Hypothalamus (tissue), 51 donors: ENCODE measurements at places on chromosomes 3 and 15.

- no peak for DNase-seq
Measured at GRCh38 chr3:94234177-94234788, 171.4 kb downstream of the NSUN3 start.

GRCh38 chr3:66370179-66370578 is 130.6 kb downstream of the LRIG1 start:
- DNase-seq: no peak

GRCh38 chr15:95018888-95019545 is 787.7 kb downstream of the MCTP2 start:
- DNase-seq: no peak

GRCh38 chr3:190577225-190577624 is 63.3 kb downstream of the IL1RAP start:
- DNase-seq: no peak

- no peak for DNase-seq
Measured at GRCh38 chr3:79011821-79012529, 755.8 kb downstream of the ROBO1 start.

- peak; percentile 29 for DNase-seq
Measured at GRCh38 chr15:89912674-89913396, at the start of gene ARPIN. ARPIN (minus strand) TSS chr15:89912952; CDS start chr15:89912835, 117 bp downstream.

DNA sequence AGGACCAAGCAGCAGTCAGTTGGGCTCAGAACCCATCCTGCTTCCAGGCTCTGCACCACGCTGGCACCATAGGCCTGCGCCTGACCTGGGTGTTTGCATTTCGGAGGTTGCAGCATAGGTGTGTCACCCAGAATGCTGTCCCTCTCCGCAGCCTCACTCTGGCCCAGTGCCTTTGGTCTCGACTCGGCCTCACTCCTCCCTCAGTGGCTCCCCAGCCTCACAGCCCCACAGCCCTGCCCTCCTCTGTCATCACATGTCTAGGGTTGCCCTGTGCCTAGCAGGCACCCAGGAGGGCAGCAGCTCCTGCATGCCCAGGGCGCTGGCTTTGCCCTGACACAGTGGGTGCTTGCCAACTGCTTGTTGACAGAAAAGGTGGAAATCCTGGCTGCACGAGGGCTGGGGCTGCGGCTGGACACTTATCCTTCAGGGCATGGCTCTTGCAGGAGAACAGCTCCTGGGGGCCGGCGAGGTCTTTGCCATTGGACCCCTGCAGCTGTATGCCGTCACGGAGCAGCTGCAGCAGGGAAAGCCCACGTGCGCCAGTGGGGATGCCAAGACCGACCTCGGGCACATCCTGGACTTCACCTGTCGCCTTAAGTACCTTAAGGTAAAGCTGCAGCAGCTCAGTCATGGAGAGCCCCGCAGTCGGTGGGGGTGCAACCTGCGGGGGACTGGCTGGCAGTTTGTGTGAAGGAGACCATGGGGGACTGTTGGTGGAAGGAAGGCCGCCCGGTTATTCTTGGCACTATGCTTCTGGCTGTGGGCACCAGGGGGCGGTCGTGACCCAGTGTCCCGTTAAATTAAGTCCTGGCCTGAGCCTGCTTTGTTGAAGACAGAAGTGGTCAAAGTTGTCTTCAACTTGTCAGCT is 16.2 kb downstream of the NISCH start:
- peak; percentile 50 for DNase-seq

- no peak for DNase-seq
Measured at GRCh38 chr3:10602769-10603768, 97.7 kb upstream of the ATP2B2 start.

DNA sequence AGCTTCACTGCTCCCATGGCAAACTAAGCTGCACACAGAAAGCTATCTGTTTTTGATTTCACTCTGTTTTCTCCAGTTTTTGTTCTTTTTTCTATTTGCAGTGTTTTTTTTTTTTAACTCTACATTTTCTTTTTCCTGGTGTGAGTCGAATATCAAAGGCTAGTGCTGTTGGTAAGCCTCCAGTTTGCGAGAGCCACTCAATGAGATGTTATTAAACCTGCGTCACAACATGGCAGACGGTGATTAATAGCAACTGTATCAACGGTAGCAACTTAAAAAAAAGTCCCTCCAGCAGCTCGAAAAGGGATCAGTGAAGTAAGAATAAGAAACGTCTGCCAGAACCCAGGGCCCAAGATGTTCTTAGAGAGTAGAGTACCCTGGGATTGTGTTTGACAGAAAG is 84.1 kb downstream of the MEIS2 start:
- no peak for DNase-seq

- no peak for DNase-seq
Measured at GRCh38 chr15:99414755-99415731, 150.7 kb upstream of the MEF2A start.

DNA sequence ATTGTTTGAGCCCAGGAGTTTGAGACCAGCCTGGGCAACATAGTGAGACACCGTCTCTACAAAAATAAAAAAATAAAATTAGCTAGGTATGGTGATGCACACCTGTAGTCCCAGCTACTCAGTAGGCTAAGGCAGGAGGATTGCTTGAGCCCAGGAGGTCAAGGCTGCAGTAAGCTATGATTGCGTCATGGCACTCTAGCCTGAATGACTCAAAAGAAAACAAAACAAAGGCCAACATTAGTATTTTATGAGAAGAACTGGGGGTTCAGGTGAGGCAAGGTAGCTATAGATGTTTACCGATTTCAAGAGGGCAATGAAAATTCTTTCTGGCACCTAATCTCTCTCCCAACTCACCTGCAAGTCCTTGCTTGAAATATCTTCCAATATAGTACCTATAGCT is 77.2 kb downstream of the GREM1 start:
- DNase-seq: no peak

DNA sequence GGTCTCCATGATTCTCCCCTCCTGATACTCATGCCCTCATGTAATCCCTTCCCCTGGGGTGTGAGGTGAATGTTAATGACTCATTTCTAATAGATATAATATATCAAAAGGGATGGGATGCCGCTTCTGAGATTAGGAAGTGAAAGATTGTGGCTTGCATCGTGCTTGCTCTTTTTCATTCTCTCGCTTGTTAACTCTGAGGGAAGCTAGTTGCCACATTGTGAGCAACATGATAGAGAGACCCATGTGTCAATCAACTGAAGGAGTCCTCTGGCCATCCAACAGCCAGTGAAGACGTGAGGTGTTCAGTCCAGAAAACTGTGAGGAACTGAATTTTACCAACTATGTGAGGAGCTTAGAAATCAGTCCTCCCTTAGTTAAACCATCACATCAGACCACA is 28.9 kb upstream of the DRD3 start:
- no peak for DNase-seq
